ENCODE measurements at places on chromosomes 16 and 17. TPM values are rescaled to one million over a fixed set of nuclear protein-coding genes. Genes with fewer than 3 reads are reported as not detected.

- DNase-seq: no peak
Measured at GRCh38 chr17:8149419-8150193, 2.6 kb downstream of the PER1 start.

The PALB2 gene
- 19.4 TPM for total RNA-seq

DNA sequence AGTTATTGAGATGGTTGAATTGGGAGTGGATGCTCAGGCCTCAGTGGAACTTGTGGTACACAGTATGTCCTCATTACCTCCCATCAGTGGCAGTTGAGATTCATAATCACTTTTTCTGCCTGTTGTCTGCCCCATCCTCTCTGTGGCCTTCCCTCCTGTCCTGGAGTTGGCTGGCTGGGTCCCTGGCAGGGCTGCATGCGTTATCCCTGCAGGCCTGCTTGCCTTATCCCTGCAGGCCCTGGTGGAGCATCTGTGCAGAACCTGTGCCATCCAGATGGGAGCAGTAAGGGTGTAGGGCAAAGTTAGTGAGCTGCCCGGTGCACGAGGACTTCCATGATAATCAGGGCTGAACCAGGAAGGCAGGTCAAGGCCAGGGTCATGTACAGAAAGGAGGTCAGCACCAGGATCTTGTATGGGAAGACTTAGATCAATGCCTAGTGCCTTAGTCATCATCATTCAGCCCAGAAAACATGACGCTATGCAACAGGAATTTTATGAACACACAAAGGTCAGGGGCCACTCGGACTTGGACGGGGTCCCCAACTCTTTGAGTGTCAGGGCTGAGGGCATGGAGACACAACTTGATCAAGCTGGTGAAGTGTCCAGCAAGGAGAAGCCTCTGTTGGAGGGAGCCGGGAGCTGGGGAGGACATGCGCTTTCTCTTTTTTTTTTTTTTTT lies 47.2 kb downstream of the ABCC1 start:
- peak; percentile 91 for DNase-seq

DNA sequence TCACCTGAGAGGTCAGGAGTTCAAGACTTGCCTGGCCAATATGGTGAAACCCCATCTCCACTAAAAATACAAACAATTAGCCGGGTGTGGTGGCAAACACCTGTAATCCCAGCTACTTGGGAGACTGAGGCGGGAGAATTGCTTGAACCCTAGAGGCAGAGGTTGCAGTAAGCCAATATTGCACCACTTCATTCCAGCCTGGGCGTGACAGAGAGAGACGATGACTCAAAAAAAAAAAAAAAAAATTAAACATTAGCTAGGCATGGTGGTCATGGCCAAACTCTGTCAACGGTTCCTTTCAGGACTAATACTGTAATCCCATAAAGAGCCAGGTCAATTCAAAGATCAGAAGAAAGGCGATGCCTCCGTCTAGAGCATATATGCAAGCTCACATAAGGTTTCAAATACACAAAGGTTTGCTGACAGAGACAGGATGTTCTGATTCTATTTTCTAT lies 2.4 kb downstream of the RNF157 start:
- no peak for DNase-seq

The BCL6B gene
- total RNA-seq: 0.41 TPM

The LRRC37A gene
- 2.3 TPM for total RNA-seq

DNA sequence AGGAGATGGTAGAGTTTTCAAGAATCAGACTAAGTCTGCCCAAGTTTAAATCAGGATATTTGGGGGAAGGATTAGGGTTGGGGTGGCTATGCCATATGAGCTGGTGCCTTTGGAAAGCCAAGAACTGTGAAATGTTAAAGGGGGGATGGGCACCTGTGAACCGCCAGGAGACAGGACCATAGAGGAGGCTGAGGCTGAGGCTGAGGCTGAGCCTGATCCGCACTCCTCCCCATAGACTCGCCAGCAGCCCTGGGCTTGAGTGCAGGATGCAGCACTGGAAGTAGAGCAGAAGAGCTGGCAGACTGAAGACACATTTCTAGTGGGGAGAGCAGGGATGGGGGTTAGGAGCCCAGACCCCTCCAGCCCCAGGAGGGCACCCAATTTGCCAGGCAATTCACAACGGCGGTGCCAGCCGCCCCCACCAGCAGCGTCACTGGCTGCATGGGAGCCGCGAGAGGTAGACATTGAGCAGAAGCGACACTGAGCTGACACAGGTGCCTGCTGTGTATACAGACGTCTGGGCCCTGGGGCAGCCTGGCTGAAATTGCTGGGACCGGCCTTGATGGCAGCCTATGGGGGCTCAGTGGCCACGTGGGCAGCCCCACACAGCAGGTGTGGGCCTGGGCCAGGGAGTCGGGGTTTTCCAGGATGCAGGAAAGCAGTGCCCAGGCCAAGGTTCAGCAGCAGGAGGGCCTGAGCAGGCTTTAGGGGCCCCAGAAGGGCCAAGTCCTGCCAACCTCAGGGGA lies 9.2 kb downstream of the PIMREG start:
- no peak for DNase-seq

GRCh38 chr16:51430716-51431369 lies 279.8 kb upstream of the SALL1 start:
- DNase-seq: no peak

GRCh38 chr17:71933306-71933705 lies 187.5 kb upstream of the SOX9 start:
- no peak for DNase-seq

The STH gene
- total RNA-seq: not detected

The CBFB gene
- 125 TPM for total RNA-seq

The SRP68 gene
- total RNA-seq: 32.3 TPM

- peak; percentile 33 for DNase-seq
Measured at GRCh38 chr17:78140169-78141051, 5.8 kb upstream of the C17orf99 start.

All from fibroblast of the aortic adventitia (primary cell).